ENCODE measurements at places on chromosomes 6 and 20.

- no peak for DNase-seq
Measured at GRCh38 chr20:57693670-57694329, 16.0 kb downstream of the PMEPA1 start.

DNA sequence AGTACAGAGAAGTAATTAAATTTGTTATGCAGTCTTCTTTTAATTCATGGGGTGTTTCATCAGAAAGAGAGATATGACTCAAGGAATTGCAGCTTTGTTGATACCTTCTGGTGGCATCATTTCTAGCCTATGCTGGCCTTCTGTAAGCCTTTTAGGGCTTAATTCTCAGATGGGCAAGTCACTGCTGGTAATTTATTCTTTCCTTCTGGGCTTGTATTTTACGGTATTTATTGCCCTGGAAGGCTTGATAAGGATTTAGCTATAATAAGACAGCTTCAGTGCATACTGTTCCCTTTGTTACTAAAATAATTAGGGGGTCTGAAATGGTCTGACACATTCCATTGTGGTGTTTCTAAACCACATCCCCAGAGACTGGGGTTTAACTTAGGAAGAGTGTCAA is 57.9 kb upstream of the EMILIN3 start:
- DNase-seq = no peak

- DNase-seq = no peak
Measured at GRCh38 chr6:11392778-11393507, 144.6 kb upstream of the TMEM170B start.

DNA sequence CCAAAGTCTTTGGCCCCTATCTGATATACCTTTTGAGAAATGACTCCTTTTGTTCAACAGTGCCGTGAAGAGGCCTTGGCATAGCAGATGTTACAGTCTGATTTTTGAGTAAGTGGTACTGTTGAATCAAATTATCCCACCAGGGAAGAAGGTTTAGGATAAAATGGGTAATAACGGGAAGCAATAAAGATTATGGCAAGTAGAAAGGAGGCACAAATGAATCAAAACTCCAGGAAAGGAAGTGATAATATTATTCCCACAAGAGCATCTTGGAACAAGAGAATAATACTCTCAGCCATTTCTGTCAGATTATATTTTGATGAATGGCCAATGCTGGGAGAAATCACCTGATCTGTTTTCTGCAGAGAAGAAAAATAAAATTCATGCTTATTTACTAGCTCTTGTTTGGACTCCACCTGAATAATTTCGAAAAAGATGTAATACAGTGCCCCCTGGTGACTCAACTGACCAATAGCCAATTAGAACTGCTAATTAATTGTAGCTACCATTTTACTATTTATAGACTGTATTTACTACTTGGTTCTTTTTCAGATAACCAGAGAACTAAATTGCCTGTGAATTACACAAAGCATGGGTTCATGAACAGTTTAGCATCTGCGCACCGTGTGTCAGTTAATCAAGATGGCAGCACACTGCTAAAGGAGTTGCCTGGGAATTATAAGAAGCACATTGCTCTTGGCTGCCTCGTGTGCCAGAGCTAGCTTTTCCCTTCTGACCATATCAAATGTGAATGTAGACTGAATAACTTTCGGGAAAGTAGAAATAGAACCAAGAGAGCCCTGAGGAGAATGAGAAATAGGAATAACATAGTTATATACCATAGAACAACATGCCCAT is 78.5 kb upstream of the TRDN start:
- DNase-seq = peak; percentile 23

GRCh38 chr6:53846250-53846649 is 51.4 kb downstream of the LRRC1 start:
- DNase-seq = no peak

- no peak for DNase-seq
Measured at GRCh38 chr6:135743476-135743875, 108.0 kb upstream of the PDE7B start.

GRCh38 chr6:82617648-82618047 is 254.0 kb downstream of the TPBG start:
- no peak for DNase-seq

- DNase-seq = no peak
Measured at GRCh38 chr6:14992382-14992781, 253.5 kb upstream of the JARID2 start.

DNA sequence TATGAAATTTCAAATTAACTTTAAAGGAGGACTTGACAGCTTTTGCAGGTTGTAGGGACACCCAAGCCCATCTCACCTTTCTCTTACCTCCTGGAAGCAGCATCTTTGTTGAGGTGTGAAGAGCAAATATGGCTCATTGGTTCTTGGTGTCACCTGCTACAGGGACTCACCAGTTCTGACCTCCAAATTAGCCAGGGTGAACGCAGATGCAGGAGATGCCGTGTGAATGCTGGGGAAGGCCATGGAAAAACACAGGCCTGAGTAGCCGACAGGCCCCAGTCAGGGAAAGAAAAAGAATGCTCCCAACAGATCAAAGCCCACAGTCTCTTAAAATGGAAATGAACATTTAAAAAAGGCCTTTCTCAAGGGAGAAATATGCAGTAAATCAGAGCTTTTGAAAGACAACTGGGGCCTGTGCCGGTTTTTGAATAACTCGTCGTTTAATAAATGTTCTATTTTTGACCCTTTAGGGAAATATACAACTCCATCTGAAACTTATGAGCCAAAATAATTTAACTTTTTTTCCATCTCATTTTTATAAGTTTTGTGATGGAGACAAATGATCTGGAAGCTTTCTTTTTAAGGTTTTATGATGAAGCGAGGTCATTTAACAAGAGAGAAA is 167.5 kb downstream of the CD83 start:
- no peak for DNase-seq

DNA sequence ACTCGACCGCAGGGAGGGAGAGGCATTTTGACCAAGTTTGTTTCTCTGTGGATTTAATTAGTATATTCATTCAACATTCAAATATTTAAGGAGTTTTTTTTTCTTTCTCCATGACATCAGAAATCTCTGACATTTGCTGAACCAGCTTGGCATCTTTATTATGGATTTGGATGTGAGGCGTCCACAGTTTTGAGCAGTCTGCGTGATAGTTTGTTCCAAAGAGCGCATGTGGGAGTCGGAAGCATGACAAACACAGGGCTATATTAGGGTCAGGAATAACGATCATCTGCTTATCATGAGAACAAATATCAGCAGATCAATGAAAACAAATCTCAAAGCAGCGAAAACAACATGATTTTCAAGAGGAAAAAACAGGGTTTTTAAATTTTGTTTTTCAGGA is 373.2 kb downstream of the CDH4 start:
- no peak for DNase-seq

- DNase-seq = no peak
Measured at GRCh38 chr20:34268145-34268544, 26.9 kb downstream of the ASIP start.

- no peak for DNase-seq
Measured at GRCh38 chr20:1562622-1563021, 5.1 kb upstream of the SIRPD start.

DNA sequence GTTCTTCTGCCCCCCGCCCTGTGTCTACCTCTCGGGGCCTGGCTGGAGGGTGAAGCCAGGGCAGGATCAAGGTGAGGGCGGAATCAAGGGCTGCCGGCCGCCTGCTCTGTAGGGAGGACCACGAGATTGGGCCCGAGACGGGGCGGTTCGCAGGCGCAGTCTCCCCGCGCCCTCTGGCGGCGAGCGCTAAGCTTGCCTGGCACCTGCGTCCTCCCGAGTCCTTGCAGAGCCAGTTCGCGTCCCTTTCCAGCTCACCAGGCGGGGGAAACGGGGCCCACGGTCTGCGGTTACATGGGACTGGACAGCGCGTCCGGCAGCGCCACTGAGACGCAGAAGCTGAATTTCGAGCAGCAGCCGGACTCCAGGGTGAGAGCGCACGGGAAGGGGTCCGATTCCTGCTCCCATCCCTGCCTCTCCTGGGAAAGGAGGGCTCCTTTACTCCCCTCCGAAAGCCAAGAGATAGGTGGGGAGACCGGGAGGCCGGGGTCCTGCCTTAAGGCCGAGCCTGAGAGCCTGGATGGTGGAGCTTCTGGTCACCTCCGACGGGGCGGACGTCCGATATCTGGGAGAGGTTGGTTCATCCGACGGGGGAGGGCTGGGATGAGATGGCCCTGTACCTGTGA is 3.6 kb upstream of the MATN4 start:
- DNase-seq = peak; percentile 28

DNA sequence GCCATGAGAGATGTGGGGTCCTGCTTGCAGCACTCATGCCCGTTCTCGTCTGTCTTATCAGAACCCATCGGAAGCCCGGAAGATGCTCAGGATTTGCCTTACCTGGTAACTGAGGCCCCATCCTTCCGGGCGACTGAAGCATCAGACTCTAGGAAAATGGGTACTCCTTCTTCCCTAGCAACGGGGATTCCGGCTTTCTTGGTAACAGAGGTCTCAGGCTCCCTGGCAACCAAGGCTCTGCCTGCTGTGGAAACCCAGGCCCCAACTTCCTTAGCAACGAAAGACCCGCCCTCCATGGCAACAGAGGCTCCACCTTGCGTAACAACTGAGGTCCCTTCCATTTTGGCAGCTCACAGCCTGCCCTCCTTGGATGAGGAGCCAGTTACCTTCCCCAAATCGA is 8.3 kb downstream of the PI16 start:
- DNase-seq = peak; percentile 55

- DNase-seq = no peak
Measured at GRCh38 chr6:80357674-80358073, 251.2 kb downstream of the BCKDHB start.

GRCh38 chr6:155850408-155850841 is 394.8 kb upstream of the NOX3 start:
- DNase-seq = no peak

Data from cerebellar cortex (tissue), 1 donor.